ENCODE measurements at places on chromosomes 16 and 17. TPM values are rescaled to one million over a fixed set of nuclear protein-coding genes. Genes with fewer than 3 reads are reported as not detected.
A peak's percentile ranks its signal among the peaks of the same experiment; 100 is the strongest.

GRCh38 chr17:1031711-1032110 is 34.8 kb downstream of the TIMM22 start:
- no peak for DNase-seq

GRCh38 chr16:68445458-68445857 is 2.9 kb downstream of the SMPD3 start:
- peak; percentile 58 for DNase-seq

- DNase-seq: no peak
These were observed 20.9 kb downstream of the KLHDC4 start for GRCh38 chr16:87744750-87745514.

DNA sequence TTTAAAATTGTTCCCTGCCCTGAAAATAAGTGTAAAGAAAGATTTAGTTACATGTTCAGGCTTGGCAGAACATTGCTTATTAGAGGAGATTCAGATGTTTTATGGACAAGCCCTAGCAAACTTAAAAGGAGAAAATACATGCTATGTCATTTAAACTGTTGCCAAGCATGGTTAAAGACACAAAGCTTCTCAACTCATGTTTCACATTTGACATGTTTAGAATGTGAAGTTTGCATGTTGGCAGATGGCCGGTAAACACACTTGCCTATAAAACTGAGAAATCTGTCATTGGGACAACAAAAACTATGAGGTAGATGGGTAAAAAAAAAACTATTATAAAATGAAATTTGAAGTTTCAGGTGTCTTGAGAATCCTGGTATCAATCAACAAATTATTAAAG is 5.8 kb downstream of the KRTAP29-1 start:
- DNase-seq: no peak

GRCh38 chr16:23670137-23670776 is 8.4 kb upstream of the PLK1 start:
- peak; percentile 93 for DNase-seq

DNA sequence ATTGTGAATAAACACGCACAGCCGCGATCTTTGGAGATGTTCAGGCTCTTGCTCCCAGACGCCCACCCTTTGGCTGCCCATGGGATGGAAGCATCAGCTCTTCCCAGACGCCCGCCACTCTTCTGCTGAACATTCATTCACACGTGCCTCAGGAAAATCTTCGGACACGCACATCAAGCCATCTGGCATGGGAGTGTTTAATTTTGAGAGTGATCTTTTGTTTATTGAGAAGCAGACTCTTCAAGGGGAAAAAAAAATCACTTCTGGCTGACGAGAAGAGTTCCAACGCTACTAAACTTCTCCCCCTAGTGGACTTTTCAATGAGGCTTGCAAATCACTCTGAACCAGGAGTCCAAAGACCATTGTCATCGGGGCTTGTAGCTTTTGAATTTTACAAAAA is 62.0 kb upstream of the NUDT7 start:
- DNase-seq: peak; percentile 25

GRCh38 chr16:15034266-15035162 is 21.4 kb downstream of the NTAN1 start:
- DNase-seq: no peak

- DNase-seq: peak; percentile 81
These were observed 2.0 kb downstream of the OVCA2 start for GRCh38 chr17:2043785-2044184.

Gene CD300A
- not detected for total RNA-seq

DNA sequence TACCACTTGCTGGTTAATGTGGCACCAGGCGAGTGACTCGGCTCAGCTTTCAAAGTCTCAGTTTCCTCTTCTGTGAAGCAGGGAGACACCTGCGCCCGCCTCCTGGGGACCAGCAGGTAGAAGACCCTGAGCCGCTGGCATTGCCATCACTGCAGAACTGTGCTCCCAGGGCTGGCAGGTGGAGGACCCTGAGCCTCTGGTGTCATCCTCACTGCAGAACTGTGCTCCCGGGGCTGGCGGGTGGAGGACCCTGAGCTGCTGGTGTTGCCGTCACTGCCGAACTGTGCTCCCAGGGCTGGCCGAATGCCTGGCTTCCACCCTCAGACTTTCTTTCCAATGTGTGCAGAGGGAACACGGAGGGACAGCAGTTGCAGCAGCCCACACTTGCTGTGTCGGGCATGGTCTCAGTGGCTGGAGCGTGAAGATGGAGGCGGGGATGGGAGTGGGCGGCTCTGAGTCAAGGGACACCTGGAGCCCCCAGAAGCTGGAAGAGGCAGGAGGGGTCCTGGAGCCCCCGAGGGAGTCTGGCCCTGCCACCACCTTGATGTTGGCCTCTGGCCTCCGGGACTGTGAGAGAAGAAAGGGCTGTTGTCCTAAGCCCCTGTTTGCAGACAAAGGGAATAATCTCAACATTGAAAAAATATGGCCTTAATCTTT is 75.8 kb upstream of the METTL9 start:
- no peak for DNase-seq

GRCh38 chr17:51948128-51948527 is 210.4 kb downstream of the CA10 start:
- DNase-seq: peak; percentile 51

DNA sequence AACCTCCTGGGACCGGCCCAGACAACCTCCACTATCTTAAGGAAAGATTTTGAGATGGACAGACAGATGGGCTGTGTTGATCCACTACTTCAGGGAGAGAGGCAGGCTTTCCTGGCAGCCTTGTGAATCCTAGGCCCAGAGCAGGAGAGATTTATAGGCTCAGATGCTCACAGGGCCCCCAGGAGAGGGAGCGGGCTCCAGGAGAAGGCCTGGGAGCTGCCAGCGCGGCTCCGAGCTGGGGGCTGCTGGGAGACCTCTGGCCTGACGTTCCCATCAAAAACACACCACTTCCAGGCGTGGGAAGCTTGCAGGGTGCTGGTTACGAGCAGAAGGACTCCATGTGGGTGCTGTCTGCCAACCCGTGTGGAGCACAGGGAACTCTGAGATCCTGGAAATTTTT is 53.2 kb downstream of the MYH11 start:
- no peak for DNase-seq

Gene RND2
- 0.38 TPM for total RNA-seq

Gene C1QL1
- not detected for total RNA-seq

All from bronchial epithelial cell (primary cell).